ENCODE measurements at places on chromosomes 6 and 20.

DNA sequence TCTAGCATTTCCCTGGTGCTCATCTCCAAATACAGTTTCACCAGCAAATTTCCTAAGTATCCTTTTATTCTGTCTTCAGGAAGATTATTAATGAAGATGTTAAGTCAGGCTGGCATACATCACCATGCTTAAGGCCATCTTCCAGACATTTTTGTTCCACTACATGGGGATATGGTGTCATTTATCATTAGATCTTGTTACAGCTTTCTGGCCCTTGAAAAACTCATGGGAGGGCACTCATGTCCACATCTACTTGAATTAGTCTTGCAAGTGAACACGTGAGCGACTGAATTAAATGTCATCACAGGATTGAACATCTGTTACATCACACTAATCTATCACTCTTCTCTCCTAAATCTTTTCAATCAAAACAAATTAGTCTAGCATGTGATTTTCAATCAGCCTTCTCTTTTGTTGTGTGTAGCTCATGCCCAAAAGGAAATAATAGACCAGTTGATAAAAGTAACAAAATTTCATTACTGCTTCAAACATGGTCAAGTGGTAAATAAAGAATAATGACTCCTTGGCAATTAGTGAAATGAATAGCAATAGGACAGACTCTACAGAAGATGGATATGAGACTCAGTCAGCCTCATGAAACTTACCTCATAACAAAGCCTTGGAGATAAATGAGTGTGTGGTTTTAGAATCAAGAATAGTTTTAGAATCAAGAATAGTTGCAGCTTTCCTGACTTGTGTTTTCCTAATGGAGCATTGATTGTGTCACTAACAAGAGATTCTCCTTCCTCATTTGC, 80.5 kb downstream of the MTFR2 start:
- no peak for DNase-seq

DNA sequence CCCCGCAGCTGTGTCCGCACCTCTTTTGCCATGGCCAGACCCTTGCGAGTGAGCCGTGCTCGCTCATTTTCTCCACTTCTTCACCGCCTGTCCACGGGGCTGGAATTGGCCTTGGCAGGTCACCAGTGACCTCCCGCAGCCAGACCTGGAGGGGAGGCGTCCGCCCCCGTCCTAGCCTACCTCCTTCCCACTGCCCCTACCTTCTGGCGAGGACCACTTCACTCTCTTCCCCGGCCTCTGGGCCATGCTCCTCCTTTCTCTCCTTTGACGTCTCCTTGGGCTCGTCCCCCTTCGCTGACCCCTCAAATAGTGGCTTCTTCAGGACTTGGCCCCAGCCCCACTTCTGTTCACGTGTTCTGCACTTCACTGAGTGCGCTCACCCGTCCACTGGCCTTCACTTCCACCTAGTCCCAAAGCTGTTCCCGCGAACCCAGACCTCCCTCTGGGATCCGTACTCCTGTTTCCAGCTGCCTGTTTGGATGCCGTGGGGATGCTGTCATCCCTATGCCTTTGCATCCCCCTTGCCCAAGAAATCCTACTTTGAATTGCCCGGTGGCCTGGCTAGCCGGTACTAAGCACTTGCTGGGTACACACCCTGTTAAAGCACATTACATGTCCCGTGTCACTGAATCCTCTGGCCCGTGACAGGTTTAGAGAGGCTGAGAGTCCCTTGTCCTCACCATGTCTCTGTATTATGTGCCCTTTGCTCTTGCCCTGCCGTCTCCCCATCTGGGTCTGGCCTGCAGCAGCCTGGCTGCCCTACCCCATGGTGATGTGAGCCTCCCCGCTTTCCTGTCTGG, 33.0 kb downstream of the SPATA2 start:
- no peak for DNase-seq

DNA sequence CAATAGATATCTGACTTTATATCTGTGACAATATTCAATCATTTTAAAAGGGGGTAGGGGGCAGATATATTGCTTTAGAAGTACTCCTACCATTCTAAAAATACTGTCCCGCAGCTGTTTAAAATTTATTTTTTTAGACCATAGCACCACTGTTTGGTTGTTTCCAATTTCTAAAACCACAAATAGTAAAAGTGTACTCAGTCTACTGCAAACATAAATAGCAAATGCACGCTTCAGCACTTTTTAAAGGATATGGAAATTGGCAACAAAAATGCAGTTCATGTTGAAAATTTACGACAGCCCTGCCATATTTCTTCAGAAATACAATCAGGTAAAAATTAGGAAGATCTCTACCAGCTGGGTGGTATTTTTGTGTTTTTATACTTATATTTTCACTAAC, 132.0 kb upstream of the RUNX2 start:
- no peak for DNase-seq

DNA sequence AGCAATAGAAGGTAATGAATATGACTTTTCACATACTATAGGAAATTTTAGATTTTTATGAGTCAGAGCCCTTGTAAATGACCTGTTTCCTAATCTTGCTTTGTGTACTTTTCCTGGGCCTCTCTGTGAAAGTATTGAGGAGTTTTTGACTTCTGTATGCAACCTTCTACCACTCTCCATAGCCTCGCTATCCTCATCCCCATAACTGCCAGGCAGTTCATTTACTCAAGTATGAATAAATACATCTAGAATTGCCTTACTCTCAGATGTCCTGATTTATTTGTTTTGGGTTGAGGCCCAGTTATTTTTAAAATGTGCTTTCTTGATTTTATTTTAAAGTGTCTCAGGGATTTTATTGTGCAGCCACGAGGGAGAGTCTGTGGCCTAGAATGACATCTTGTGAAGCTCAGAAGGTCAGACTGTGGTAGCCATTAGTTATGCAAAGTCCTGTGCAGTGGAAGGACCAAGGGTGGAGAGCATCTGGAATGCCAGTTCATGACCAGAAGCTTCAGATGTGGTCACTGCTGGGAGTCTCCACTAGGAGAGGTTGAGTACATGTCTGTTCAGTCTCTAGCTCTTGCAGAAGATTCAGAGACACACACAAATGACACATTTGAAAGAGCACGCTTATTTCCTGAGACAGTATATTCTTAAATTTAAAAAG, 346.2 kb upstream of the IMPG1 start:
- no peak for DNase-seq

DNA sequence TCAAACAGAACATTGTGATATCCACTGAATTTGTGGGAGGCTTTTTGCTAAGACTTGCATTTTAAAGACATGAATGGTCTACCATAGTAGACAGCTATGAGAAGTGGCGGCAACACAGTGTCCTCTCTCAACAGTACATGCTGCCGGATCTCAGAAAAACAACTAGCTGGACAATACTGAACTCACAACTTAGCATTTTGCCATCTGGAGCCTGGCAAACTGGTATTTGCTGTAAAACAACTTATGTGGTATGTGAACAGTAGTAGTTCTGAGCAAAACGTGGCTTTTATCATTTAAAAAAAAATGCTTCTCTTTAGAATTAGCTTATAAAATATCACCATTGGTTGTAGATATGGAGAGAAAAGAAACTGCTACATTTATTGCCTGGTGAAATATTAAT, 3.3 kb upstream of the PXDC1 start:
- DNase-seq = no peak

GRCh38 chr20:33672426-33673113, 1.7 kb downstream of the NECAB3 start:
- DNase-seq = no peak
